RCC 7860 (cell line): ENCODE measurements at places on chromosomes 7 and 10.
A peak's percentile ranks its signal among the peaks of the same experiment; 100 is the strongest.

GRCh38 chr7:10412422-10413019 is 561.2 kb upstream of the PHF14 start:
- DNase-seq: peak; percentile 30

DNA sequence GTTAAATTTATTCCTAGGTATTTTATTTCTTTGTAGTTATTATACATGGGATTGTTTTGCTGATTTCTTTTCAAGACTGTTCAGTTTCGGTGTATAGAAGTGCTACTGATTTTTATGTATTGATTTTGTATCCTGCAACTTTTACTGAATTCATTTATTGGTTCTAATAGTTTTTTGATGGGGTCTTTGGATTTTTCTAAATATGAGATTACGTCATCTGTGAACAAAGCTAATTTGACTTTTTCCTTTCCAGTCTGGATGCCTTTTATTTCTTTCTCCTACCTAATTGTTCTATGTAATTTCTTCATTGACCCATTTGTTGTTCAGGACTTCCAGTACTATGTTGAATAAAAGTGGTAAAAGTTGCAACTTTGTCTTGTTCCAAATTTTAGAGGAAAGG is 5.8 kb upstream of the AOAH start:
- no peak for DNase-seq

DNA sequence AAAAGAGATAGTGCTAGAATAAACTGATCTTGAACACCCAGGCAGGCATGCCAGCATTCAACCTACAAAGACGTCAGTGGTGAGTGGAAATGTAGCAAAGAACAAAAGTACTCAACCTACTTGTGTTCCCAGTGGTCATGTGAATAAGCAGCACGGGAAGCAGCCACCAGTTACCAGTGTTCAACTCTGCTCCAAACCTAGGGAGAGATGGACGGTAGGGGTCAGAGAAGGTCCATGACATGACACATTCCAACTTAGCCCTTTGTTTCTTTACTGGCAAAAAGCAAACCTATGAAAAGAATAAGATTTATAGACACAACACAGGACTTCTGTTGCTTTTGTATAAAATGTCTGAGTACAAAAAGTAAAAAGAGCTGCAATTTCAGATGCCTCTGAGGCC is 511.4 kb downstream of the XPNPEP1 start:
- no peak for DNase-seq

DNA sequence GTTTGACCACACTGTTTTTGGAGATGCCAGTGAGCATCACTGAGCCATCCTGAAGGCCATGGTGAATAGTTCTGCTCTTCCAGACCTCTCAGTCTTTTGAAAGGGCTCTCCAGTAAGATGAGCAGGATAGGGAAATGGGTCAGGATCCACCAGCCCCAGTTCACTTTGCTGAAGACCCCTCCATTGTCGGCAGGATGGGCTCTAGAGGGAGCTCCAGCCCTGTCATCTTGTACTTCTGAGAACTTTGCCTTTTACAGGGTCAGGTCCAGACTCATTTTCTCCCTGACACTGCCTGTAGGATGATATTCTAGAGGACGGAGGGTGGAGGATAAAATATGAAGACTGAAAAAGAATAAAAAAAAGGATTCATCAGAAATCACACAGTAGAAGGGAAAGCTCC is 13.1 kb downstream of the LHFPL3 start:
- DNase-seq: no peak

GRCh38 chr10:10915215-10915614 is 102.5 kb upstream of the CELF2 start:
- no peak for DNase-seq

- DNase-seq: no peak
Measured at GRCh38 chr10:70847659-70848360, 32.1 kb downstream of the SGPL1 start.

GRCh38 chr7:24201226-24201625 is 82.8 kb upstream of the NPY start:
- DNase-seq: no peak

GRCh38 chr10:94496010-94496409 is 49.6 kb upstream of the HELLS start:
- no peak for DNase-seq

DNA sequence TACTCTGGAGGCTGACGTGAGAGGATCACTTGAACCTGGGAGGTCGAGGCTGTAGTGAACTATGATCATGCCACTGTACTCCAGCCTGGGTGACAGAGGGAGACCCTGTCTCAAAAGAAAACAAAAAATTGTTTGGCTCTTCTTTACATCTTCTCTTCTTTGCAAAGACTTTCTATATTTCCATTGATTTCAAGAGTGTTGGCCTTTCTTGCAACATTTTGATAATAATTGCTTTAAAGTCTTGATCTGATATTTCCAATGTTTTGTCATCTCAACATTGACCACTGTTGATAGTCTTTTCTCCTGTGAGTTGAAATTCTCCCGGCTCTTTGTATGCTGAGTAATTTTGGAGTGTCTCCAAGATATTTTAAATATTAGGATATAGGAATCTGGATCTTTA is 17.8 kb upstream of the CLDN4 start:
- no peak for DNase-seq

DNA sequence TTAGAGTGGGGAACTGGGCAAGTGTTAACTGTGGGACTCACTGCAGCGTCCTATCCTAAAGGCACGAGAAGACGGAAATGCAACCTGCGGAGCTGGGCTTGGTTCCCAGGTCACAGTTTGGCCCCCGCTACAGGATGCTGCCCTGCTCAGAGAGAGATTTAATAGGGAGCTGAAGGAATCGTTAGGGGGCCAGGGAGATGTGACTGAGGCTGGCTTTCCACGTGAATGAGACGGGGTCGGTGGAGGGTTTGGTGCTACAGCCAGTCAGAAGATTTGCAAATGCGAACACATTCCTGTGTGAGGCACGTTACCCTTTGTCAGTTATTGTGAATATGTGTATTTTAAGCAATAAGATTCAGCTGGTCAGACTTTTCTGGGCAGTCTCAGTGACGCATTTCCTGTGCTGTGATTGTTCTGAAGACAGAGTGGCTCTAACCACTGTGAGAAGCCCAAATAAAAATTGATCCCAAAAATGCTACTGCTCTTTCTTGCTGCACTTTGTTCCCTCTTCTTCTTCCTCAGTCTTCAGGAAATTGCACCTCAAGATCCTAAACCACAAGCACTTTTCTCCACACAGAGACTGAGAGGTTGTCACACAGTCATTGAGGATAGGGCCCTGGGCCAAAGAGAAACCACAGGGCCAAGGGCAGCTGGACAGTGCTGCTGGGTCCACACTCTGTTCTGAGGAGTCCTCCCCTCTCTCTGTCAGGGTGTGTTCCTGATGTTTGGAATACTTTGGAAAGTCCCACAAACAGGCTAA is 21.2 kb downstream of the CYP17A1 start:
- DNase-seq: no peak

DNA sequence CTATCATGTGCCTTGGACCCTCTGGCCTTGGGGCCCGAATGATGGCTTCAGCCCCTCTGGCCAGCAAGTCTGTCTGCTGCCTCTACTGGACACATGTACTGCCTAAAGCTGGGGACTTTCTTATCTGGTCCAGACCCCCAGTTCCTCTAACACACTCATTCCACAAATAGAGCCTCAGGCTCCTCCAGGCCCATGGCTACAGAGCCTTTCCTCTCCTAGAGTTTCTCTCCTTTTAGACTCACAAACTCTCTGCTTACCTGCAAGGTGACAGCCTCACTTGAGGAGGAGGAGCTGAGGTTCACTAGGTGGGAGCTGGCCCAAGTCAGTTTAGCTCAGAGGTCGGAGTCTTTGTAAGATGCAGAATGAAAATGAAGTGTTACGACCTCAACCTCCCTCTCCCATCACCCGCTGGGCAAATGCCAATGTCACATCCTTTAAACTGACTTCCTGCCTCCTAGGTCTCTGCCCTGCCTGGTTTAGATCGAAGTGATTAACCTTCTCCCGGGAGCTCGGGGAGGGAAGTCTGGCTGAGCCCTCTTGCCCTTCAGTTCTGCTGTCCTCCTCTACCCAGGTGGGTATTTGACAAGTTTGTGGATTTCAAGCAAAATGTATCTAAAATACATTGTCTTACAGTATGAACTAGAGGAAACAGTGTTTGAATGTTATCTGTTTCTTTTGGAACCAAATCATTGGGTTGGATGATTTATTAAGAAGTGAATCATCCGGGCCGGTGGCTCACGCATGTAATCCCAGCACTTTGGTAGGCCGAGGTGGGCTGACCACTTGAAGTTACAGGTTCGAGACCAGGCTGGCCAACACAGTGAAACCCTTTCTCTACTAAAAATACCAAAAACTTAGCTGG is 71.9 kb upstream of the TNS3 start:
- DNase-seq: peak; percentile 87

GRCh38 chr7:125555916-125556315 is 626.3 kb upstream of the POT1 start:
- no peak for DNase-seq

DNA sequence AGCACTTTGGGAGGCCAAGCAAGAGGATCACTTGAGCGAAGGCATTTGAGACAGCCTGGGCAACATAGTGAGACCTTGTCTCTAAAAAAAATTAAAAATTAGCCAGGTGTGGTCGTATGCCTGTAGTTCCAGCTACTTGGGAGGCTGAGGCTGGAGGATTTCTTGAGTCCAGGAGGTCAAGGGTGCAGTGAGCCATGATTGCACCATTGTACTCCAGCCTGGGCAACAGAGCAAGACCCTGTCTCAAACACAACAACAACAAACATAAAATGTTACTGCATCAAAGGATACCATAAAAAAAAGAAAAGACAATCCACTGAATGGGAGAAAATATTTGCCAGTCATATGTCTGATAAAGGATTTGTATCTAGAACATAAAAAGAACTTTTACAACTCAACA is 60.5 kb downstream of the TACR2 start:
- no peak for DNase-seq

GRCh38 chr10:126242397-126243260 is 145.6 kb downstream of the ADAM12 start:
- DNase-seq: peak; percentile 65

DNA sequence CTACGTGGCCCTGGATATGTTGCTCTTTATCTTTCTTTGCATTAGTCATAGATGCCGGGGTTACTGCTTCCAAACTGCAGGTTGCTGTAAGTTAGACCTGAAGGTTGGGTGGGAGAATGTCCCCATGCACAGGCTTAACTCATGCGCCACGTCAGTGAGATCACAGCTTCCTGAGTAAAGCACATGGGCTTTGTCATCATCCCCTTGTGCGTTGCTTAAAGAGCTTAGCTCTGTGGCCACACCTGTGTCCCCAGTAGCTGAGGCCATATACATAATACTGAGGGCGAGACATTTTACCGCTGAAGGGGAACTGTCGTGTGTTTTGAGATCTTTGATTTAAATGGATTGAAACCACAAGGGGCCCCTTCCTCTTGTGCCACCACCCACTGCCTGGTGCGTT is 45.8 kb upstream of the BTBD16 start:
- DNase-seq: no peak

GRCh38 chr10:86207226-86207625 is 159.4 kb downstream of the GRID1 start:
- DNase-seq: no peak

DNA sequence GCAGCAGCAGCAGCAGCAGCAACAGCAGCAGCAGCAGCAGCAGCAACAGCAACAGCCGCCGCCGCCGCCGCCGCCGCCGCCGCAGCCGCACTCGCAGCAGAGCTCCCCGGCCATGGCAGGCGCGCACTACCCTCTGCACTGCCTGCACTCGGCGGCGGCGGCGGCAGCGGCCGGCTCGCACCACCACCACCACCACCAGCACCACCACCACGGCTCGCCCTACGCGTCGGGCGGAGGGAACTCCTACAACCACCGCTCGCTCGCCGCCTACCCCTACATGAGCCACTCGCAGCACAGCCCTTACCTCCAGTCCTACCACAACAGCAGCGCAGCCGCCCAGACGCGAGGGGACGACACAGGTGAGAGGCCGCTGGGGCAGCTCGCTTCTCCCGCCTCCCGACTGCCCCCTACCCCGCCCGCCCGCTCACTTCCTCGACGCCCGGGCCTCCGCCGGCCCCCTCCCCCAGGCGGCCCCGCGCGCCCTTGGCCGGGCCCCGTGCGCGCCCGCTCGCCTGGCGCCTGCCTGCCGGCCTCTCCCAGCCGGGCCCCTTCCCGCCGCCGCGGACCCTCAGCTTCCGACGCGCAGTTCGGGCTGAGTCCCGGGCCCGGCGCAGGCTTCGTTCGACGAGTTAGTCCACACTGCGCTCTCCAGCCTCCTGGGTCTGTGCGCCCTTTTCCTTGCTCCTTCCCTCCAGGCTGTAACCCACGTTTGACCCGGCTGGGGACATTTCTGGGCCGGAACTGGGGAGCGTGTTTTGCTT is 882 bp downstream of the DLX6 start:
- no peak for DNase-seq

- DNase-seq: no peak
Measured at GRCh38 chr10:110017907-110018306, 10.1 kb downstream of the ADD3 start.

GRCh38 chr7:124688991-124689390 is 76.6 kb downstream of the GPR37 start:
- DNase-seq: peak; percentile 27

DNA sequence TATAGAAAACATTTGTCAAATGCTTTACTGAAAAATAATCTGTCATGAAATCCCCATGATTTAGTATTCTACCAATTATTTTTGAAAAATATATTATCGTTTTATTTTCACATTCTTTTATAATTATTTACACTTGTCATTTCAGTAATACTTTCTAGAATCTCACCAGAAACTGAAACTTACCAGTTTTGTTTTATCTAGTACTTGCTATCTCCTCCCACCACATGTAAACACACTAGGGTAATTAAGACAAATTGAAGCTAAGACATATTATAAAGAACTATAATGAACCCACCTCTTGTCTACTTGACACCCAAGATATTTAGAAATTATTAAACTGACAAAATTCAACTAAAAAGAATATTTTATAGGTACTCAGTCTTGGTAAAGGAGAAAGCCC is 51.5 kb upstream of the GRM3 start:
- DNase-seq: no peak

GRCh38 chr7:108589874-108590273 is 20.2 kb downstream of the DNAJB9 start:
- peak; percentile 62 for DNase-seq

DNA sequence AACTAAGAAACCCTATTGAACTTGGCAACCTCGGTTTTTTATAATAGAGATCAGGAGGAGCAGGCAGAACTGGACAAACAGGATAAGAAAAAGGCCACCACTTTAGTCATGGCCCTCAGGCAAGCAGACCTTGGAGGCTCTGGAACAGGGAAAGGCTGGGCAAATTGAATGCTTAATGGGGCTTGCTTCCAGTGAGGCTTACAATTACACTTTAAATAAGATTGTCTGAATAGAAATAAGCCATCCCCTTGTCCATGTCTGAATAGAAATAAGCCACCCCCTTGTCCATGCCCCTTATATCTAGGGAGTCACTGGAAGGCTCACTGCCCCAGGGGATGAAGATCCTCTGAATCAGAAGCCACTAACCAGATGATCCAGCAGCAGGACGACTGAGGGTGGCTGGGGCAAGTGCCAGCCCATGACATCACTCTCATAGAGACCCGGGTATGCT is 40.6 kb downstream of the AKR1B15 start:
- DNase-seq: peak; percentile 66

GRCh38 chr10:107790271-107790670 is 625.8 kb upstream of the SORCS1 start:
- no peak for DNase-seq

GRCh38 chr7:87479951-87480350 is 4.5 kb upstream of the ABCB4 start:
- no peak for DNase-seq

GRCh38 chr7:18338910-18339523 is 156.5 kb upstream of the HDAC9 start:
- no peak for DNase-seq

- DNase-seq: no peak
Measured at GRCh38 chr7:130923365-130923764, 189.4 kb upstream of the KLF14 start.
